ENCODE measurements at places on chromosomes 7 and 10.
A peak's percentile ranks its signal among the peaks of the same experiment; 100 is the strongest.

- DNase-seq = no peak
Measured at GRCh38 chr7:5315761-5316160, 33.0 kb downstream of the SLC29A4 start.

- no peak for DNase-seq
Measured at GRCh38 chr7:54722502-54722901, 36.5 kb downstream of the SEC61G start.

DNA sequence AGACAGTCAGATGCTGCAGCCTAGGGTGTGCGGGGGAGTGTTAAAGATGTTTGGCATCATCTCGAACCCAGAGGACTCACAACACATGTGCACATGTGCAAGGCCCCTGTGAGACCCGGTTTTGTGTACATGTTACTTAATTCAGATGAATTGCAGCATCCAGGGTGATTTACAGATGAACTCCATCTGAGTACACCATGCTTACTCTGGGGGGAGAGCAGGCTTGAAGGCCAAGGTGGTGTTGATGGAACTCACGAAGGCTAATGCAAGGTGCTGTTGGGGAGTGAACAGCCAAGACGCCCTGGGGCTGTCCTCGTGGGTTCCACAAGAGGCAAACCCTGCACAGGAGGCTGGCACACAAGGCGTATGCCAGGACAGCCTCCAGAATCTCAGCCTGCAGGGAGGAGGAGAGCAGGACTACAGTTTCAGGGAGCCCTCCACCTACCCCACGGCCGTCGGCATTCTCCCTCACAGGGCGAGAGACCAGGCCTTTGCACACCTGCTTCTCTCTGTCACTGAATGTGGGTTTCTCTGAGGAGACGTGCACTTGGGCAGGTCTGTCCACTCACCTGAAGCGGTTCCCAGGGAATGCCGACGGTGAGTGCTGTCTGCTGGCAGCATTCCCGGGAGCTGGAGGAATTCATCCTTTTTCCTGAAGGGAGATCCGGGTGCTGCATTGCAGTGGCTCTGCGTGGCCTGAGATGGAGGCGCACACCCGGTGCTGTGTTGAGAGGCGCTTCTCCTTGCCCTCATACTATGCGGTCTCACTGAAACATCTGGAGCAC, 178.5 kb upstream of the RNF32 start:
- no peak for DNase-seq

DNA sequence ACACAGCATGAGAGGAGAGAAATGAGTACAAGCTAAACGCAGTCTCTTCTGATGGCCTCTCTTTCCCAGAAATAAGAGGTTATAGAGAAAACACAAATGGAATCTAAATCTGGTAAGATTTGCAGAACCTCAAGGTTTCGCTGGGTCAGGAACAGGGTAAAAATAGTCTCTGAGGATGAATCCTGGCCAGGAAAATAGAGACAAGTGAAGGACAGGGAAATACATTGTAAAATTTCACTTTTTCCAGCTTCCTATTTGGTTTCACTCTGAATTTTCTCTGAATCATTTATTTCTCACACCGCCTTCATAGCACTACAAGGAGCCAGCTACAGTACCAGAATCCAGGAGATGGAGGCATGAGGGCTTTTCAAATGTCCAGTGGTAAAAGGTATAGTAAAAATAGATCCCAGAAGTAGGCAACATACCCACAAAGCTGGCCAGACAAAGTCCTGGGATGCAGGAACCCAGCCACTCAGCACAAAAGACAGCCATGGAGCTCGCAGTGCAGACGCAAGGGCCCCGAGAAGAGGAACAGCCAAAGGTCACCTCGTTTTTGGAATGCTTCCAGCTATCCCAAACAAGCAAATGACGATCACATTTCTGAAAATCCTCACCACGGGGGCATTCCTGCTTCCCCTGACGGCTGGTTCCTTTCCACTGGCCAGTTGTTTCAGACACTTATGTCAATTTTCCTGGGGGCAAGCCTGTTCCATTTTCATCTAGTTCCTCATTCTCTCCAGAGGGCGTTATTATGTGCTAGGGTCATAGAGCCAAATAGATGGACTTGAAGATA, 21.5 kb upstream of the IKZF1 start:
- DNase-seq = no peak

DNA sequence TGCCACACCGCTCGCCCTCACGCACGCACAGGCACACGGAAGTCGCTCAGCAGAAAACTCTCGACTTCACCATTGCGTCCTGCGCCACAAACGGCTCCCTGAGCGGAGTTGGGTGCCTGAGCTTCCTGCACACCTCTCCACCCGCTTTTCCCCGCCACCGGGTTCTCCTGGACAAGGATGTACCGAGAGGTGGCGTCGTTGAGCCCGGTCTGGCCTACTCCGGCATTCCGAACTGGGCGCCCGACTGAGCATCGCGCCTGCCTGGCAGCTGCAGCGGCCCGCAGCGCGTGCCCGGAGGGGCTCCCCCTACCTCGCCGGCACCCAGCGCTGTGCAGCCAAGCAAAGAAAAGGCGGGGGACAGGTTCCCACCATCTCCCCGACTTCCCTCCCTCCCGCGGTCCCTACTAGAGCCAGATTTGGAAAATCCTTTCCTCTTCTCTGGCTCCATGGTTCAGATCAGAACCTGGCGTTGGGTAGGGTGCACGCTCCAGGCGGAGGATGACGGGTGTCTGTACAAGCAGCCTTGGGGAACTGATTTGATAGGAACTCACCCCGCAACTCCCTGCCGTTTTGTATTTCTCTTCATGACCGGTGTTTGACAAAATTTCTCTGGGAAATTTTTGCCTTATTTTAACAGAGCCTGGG, 1.7 kb downstream of the SORCS3 start:
- DNase-seq = peak; percentile 67

- no peak for DNase-seq
Measured at GRCh38 chr10:61628875-61629513, 33.7 kb upstream of the CABCOCO1 start.

DNA sequence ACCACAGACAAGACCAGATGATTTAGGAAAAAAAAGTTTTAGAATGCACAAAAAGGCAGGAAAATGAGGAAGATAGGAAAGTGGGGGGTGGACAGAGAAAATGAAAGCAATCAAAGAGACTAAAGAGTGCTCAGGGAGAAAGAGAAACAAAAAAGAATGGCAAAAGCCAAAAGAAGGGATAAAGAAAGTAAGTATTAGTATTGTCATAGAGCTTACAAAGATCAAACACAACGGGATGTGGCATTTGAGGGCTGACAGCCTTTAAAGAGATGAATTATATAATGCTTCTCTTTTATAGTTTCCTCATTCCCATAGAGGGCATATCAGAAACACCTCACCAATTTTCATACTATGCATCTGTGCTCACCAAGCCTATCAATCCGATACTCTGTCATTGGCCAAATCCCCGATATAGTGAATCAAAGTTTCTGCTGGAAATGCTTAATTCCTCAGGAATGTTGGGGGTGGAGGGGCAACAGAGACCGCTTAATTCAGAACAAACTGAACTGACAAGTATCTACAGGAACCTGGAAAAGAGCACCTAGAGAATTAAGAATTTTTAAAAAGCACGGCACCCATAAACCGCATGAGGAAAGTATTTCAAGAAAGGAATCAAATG, 2.7 kb downstream of the COG5 start:
- no peak for DNase-seq

DNA sequence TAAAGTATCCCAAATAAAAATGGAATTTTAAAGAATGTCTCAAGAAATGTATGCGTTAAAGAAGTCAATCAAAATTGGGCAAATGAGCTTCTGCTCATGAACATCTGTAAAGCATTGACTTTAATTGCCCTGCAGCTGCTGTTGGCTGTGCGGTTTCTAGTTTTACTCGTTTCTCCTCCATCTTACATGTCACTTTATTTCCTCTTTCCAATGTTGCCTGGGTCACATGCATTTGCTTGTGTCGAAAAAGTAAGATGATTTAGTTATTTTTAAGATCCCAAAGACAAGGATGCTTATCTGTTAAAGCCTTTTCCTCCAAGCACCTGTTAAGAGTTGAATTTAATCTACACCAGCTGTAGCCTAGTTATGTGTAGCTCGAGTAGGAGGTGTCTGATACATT, 310.4 kb downstream of the EXOC4 start:
- DNase-seq = no peak

DNA sequence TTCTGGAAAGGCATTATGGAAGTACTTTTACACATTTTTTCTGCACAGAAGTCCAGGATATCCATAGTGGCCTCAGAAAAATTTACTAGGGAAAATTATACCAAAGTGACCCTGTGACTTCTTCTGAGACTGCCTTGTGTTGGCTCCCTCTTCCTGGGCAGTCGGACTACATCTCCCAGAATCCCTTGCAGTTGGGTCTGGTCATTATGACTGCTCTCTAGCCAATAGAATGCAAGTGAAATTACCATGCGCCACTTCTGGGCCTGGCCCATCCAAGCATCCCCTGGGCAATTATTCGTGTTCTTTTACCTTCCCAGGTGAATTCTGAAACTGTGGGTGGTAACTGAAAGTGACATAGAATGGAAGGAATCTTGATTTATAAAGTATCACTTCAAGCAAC, 430.9 kb downstream of the ACTR3B start:
- DNase-seq = no peak

GRCh38 chr10:6313111-6313895, 110.6 kb downstream of the PFKFB3 start:
- no peak for DNase-seq

- no peak for DNase-seq
Measured at GRCh38 chr7:128954150-128954549, 16.4 kb downstream of the IRF5 start.

DNA sequence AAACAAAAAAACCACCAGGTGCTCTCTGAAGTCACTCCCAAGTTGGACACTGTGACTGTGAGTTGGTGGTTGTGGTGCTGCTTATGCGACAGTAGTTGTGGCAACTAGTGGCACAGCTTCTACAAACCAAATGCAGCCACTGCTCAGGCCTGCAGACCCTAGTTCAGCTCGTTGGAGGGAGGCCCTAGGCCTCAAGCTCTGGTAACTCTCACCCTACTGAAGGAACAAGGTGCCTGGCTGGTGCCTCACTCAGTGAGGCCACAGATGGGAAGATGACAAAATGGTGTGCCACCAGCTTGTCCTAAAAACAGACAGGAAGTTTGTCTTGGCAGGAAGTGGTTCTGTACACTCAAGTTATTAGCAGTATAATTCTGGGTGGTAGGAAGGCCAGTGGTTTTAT, 45.3 kb upstream of the RAPGEF5 start:
- DNase-seq = no peak

Measured in left renal pelvis (tissue), 4 donors.